Stomach (tissue), 19 donors: ENCODE measurements at places on chromosomes 7 and 10. TPM values are rescaled to one million over a fixed set of nuclear protein-coding genes. Genes with fewer than 3 reads are reported as not detected.

DNA sequence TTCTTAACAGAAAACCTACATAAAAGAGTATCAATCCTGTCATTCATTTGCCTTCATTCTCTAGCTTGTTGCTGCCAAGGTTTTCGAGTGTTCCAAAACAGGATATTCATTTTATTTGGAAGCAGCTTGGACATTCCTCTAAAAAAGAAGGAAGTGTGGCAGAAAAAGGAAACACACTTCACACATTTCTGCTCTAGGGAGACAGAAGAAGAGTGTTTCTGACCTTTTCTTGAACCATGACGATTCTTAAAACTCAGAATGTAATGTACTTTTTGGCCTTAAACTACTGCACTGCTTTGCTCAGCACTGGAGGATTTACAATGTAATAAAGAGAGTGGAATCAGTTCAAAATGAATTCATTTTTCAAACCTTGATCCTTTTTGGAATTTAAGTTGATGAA, 81.3 kb downstream of the SEMA3A start:
- no peak for DNase-seq

DNA sequence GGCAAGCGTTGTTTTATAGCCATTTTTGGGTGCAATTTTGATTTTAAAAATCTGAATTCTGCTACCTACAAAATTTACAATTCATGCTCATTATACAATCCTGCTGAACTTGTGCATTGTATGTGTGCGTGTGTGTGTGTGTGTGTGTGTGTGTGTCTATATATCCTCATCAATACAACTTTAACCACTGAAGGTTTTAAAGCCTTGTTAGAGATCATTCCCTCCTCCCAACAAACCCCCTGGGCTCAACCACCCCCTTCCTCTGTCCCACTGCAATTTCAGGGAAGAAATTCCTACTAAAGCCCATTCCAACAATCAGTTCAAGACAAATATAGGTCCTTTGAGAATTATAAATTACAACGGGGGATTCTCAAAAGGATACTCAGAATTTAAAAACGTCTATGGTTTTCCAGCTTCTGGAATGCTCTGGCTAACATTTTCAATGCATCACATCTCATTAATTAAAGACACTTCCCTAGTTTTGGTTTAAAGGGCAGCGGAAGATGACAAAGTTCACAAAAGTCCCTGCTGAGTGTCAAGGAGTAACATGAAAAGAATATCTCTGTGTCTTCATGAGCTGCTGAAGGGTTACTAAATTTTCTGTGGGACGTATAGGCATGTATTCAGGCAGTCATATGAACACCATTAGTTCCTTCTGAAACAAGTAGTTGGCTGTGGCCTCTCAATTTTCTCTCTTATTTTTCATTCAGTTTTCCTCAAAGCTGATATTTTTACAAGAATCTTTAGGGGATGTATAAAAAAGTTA, 889 bp upstream of the SEMA3A start:
- no peak for DNase-seq

DNA sequence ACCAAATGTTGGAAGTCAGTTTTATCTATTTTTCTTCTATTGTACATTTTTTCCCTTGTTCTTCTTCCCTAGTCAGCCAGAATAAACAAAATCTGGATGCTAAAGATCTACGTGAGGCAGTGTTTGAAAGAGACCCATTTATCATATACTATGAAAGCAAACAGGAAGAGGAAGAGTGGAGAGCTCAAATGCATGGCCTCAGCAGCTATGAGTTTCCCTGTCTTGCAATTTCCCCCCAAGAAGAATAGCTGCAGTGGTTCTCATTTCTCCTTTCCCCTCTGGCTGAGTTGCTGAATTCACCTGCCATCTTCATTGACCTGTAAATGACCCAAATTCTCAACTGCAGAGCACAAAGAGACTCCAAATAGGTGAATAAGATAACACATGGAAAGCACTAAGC, 347.1 kb upstream of the NRP1 start:
- DNase-seq = no peak

DNA sequence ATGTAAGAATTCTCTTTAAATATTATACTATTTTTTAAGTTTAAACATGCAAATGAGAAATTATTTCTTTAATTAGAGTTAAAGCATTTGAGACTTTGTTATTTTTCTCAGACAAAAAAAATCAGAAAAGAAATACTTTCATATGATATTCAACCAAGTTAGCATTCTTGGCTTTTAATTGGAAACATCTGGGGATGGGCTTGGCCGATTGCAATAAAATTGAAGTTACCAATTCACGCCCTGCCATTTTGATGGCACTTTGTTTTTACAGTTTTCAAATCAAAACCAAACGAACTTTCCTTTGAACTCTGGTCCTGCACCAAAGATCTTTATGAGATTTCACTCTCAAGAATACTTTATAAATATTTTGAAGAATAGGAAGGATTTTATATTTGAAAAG, 127.7 kb downstream of the ATE1 start:
- DNase-seq = no peak

GRCh38 chr7:115023219-115023618, 101.3 kb downstream of the MDFIC start:
- no peak for DNase-seq

GRCh38 chr10:30357075-30357801, 8.2 kb upstream of the MTPAP start:
- no peak for DNase-seq

DNA sequence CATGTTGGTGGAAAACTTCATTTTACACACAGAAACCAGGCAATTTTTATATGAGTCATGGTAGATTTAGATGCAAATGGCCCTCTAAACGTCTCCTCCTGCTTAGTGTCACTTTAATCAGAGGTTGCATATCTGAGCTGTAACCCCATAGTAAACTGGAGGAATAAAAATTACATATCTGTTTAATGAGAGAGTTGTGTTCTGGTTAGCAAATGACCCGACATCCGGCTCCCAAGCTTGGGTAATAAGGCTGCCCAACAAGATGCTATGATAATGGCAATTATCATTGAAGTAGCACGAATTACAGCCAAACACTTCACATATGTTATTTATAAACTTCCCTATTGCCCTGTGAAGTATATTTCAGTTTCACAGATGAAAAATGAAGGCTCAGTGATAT, 10.6 kb upstream of the ADAM12 start:
- no peak for DNase-seq

GRCh38 chr10:67668448-67668847, 27.5 kb downstream of the CTNNA3 start:
- DNase-seq = no peak

The OR6B1 gene
- polyA plus RNA-seq = not detected

The RTKN2 gene
- 3.0 TPM for polyA plus RNA-seq
